ENCODE measurements at places on chromosomes 11 and 22.

DNA sequence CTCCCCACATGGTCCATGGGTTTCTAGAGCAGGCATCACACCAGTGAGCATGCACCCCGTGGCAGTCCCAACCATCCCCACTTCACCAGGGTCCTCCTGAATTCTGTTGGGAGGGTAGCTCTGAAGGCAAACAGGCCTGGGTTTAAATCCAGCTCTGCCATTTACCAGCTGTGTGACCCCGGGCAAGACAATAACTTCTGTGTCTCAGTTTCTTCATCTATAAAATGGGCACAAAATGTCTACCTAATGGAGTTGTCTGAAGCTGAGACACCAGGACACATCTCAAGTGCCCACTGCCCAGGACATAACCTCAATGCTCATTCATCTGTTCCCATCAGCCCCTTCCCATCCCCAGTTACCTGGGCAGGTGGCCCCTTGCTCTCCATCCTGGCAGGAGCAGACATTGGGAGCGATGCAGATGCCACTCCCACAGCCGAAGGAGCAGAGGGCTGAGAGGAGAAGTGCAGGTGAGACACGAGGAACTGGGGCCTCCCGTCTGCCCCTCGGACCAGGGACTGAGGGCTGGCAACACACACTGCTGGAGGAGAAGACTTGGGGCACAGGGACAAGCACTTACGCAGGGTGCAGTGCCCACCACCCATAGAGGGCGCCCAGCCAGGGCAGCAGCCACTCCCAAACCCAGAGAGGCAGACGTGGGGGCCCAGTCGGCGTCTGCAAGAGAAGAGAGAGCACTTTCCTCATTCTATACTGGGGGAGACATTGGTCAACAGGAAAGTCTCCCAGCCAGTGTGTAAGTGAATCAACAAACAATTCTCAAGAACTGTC lies 4.0 kb downstream of the VWCE start:
- DNase-seq, result no peak

- DNase-seq, result no peak
These were observed 1.2 kb downstream of the BET1L start for GRCh38 chr11:206002-206384.

- no peak for DNase-seq
These were observed 244.1 kb downstream of the MN1 start for GRCh38 chr22:27557286-27558008.

- DNase-seq, result no peak
These were observed 48.6 kb downstream of the ZNRF3 start for GRCh38 chr22:28931844-28932567.

DNA sequence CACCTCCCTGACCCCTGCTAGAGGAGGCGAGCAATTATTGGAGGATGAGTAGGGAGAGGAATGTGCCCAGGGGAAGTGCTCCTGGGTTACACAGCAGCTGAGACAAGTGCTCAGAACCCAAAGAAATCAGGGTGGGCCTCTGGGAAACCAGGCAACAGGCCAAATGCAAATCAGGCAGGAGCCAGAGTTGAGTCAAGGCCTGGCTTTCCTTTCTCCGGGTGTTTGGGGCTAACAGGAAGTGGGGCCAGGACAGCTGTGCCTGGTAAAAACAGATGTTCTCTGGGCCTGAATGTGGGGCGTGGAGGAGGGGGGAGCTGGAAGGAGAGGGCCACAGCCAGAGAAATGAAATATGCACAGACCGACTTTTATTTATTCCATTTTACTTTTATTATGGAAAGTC lies 22.0 kb downstream of the MFNG start:
- no peak for DNase-seq

DNA sequence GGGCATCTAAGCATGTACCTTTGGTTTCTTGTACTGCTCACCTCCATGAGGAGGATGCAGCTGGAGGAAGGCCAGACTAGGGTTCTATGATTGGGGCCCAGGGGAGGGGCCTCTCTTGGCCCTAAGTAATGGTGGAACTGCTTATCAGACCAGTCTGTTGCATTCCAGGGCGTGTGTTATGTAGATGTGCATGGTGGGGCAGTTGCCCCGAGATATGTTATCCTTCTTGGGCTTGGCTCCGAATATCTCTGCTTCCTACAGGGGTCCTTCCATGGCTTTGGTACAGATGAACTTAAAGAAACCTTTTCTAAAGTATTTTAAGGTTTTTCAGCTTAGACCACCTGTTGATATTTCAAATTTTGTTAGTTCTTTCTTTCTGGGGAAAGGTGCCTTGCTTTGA lies 126.0 kb downstream of the SWAP70 start:
- DNase-seq, result no peak

- peak; percentile 57 for DNase-seq
These were observed 58.9 kb downstream of the CDKN1C start for GRCh38 chr11:2826679-2827056.

- peak; percentile 94 for DNase-seq
These were observed 1.1 kb upstream of the EXT2 start for GRCh38 chr11:44094260-44094868.

- DNase-seq, result no peak
These were observed 90.3 kb upstream of the MTMR2 start for GRCh38 chr11:96014217-96014616.

GRCh38 chr11:79045800-79046304 lies 395.0 kb downstream of the TENM4 start:
- peak; percentile 64 for DNase-seq

DNA sequence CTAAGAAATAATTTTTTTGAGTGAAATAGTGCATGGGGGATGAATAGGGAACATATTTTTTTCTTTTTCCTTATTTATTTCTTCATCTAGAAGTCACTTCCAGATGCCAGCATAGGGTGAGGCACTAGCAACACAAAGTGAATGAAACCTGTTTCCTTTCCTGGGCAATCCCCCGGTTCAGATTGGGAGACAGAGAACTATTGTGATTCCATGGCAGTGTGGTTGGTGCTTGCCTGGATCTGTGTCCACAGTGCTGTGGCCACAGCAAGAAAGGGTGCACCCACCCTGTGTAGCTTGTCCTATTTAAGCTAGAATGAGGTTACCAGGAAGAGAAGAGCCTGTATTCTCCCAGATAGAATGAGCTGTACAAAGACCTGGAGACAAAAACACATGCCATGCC lies 57.6 kb downstream of the SLC5A1 start:
- no peak for DNase-seq

GRCh38 chr11:71252770-71253730 lies 673 bp upstream of the SHANK2 start:
- DNase-seq, result no peak

- DNase-seq, result no peak
These were observed 96.2 kb upstream of the TEAD1 start for GRCh38 chr11:12577725-12578644.

DNA sequence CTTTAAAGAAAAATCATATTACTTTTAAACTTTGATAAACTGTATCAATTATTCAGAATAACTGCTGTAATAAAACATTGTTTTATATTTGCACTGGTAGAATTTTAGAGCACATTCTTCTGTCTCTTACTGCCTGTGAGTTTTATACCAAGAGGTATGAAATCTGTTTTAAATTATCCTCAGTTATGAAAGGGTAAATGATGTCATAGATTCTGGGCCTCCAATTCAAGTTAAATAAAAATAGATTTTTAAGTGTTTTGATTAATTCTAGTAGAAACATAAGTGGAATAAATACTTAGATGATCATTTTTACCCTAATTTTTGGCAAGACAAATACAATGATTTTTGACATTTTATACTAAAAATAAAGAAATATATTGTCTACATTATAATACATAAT lies 93.0 kb downstream of the GUCY1A2 start:
- DNase-seq, result no peak

DNA sequence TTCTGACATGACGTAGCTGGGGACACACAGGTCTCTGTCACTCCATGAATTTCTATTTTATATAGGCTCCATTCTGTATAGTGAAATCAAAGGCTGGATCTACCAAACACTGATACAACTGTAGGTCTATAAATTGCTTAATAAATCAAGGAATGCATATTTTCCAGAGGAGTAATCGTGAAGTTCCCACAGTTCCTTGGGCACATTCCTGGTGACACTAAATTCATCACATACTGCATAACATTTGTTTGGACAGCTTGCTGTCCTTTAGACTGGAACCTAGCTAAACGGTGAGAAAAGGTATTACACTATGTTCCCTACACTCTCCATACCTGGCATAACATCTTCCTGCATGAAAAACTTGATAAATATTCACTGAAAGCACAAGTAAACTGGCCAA lies 41.6 kb upstream of the UCP3 start:
- no peak for DNase-seq

DNA sequence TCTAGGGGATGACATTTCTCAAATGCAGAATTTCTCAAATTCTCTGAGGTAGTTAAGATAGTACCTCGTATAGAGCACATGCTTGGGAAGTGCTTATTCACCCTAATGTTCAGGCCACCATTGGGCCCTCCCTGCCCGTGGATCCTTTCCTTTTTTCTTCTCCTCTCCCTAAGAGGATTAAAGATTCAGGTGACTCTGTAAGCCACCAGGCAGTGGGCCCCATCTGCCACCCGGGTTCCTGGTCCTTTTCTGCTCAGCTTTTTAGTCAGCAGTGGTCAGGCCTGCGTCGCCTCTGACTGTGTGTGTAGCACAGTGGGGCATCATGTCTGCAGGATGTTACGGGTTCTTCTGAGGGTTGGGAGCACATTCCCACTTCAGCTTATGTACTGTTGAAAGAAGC lies 7.2 kb downstream of the CEP164 start:
- no peak for DNase-seq

- DNase-seq, result peak; percentile 51
These were observed 95.2 kb upstream of the TP53I11 start for GRCh38 chr11:45045683-45046471.

GRCh38 chr22:24392218-24392931 lies 35.0 kb upstream of the ADORA2A start:
- no peak for DNase-seq

DNA sequence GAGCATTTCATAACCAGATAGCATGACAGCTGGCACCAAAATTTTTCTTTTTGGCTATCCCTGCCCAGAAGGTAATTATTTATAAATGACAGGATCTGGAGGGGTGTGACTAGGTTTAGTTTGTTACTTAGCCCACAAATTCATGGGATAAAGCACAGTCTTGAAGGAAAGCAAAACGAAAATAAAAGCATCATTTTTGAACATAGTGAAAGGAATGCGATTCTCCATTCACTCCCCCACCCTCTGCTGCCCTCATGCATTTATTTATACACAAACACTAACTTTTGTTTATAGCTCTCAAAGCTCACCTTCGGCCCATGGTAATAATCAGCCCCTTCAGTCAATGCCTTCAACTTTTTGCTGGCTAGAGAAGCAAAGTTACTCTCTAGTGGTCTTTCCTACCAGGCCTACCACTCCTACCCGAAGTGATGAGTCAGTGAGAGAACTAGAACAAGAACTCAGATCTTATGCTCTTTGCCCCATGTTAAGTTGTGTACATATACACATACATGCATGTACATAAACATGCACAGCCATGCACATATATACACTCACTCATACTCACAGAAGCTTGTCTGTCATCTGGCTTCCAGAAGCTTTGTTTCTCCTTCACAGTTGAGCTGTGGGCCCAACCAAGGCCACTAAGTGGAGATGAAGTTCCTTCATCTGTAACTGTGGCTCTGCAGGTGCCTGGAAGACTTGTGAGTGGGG lies 22.6 kb downstream of the CALCA start:
- DNase-seq, result no peak
